Gastrocnemius medialis (tissue), 4 donors: ENCODE measurements at places on chromosomes 1 and 21. TPM values are rescaled to one million over a fixed set of nuclear protein-coding genes. Genes with fewer than 3 reads are reported as not detected.
A peak's percentile ranks its signal among the peaks of the same experiment; 100 is the strongest.

GRCh38 chr1:88800382-88801051 is 90.8 kb downstream of the GTF2B start:
- no peak overlapping the region for H3K27ac ChIP-seq
- H3K4me3 ChIP-seq: no peak overlapping the region
- peaks cover 14% of the 10 kb centered on the region for H3K36me3 ChIP-seq
- no peaks in the 10 kb centered on the region for H3K27me3 ChIP-seq
- DNase-seq: no peak

- DNase-seq: no peak
- no peaks in the 10 kb centered on the region for H3K36me3 ChIP-seq
- H3K27ac ChIP-seq: no peak overlapping the region
- H3K4me1 ChIP-seq: no peaks in the 10 kb centered on the region
Observed at GRCh38 chr1:115694805-115695204, 53.0 kb downstream of the VANGL1 start.

- DNase-seq: no peak
- H3K36me3 ChIP-seq: no peaks in the 10 kb centered on the region
- peak overlapping the region; percentile 90 for H3K4me3 ChIP-seq
- peak overlapping the region; percentile 71 for H3K27ac ChIP-seq
Observed at GRCh38 chr1:10431070-10431730, 967 bp downstream of the CENPS start.

Gene CHIA
- not detected for total RNA-seq

Gene FCRL4
- total RNA-seq: not detected
